ENCODE measurements at places on chromosomes 3 and 15. TPM values are rescaled to one million over a fixed set of nuclear protein-coding genes. Genes with fewer than 3 reads are reported as not detected.

TGFBR2 gene
- total RNA-seq, result 57.4 TPM

TXNRD3 gene
- total RNA-seq, result 0.47 TPM

XIRP1 gene
- not detected for total RNA-seq

ULK4 gene
- total RNA-seq, result 27.2 TPM

TNFAIP8L3 gene
- not detected for total RNA-seq

PLA2G4D gene
- total RNA-seq, result not detected

MAP1A gene
- total RNA-seq, result 1.7 TPM

SPRED1 gene
- total RNA-seq, result not detected

SRGAP3 gene
- 8.1 TPM for total RNA-seq

EIF3J gene
- total RNA-seq, result 80.4 TPM

FRMD5 gene
- not detected for total RNA-seq

C3orf22 gene
- total RNA-seq, result not detected

RLBP1 gene
- not detected for total RNA-seq

SMAD6 gene
- total RNA-seq, result 0.27 TPM
